ENCODE measurements at places on chromosomes 13 and 19.

DNA sequence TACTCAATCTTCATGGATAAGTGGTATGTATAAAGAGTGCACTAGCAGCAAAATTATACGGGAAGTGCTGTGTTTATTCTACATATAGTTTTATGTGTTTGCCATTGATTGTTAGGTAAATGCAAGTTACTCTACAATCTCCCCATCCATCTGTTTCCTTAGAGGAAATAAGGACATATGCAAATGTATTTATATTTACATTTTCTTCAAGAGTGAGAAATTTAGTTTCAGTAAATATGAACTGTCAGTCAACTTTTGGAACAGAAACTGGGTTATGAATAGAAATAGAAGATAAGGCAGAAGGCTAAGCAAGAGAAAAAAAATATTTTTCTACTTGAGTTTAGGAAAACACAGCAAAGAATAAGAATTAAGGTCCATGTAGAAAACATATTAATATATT is 176.1 kb upstream of the KLHL1 start:
- no peak for DNase-seq

DNA sequence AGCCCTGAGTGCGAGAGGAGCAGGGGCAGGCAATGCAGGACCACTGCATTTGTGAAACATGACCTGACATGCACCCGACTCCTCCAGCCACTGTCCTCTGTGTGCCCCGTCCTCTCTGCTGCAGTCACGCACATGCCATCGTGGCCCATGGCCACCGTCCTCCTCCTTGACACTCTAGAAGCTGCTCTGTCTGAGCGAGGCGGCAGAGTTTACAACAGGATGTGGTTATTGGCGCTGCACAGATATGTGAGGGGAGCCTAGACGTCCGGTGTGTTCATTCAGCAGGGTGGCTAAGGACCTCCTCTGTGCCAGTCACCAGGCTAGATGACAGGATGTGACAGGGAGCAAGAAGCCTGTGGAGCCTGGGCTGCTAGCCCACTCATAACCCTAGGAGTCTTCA is 277.8 kb downstream of the FOXO1 start:
- DNase-seq: peak; percentile 89

DNA sequence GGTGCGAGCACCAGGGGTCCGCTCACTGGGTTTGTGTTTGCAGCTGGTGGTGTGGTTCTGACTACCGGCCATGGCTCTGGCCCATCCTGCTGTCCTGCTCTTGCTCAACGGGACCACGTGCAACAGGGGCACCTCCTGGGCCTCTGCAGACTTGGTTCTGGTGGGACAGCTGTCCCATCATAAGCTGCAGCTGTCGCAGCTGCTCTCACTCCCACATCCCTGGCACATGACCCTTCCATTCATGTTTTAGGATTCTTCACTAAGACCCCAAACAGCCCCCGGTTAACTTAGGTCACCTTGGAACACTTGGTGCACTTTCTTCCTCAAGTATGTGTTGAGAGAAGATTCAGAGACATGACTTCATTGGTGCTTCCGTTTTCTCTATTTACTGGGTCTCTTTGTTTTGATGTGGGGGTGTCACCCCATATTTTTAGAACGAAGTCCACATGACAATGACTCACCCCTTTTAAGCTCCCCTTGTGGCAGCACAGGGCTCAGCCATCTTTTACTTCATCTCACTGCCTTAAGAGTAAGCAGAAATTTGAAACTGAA is 68.4 kb upstream of the ARHGEF7 start:
- DNase-seq: no peak

- no peak for DNase-seq
These were observed 3.6 kb downstream of the MISP start for GRCh38 chr19:754530-754929.

- DNase-seq: no peak
These were observed 18.7 kb downstream of the MIPEP start for GRCh38 chr13:23870356-23871140.

GRCh38 chr13:73792796-73793195 is 341.4 kb downstream of the KLF12 start:
- no peak for DNase-seq

DNA sequence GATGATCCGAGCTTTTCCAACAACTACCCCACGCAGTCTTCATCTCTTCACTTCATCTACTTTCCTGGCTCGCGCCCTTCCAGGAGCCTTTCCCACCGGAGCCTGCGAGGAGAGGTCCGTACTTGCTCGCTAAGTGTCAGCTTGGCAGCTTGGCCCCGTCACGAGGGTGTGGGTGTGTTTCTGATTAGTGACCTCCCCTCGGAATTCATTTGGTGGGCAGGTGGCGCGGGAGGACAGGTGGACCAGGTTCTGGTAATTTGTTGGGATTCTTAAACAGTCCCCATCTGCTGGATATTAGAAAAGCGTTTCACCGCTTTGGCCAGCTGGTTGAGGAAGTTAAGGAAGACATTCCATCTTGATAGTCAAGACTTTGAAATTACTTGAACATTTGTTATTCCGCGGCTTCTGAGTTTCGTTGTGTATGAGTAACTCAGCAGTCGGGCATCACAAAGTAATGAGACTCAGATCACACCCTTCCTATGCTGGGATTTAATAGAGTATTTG is 515 bp downstream of the UFM1 start:
- DNase-seq: peak; percentile 56

- no peak for DNase-seq
These were observed 61.2 kb downstream of the CDADC1 start for GRCh38 chr13:49308921-49309408.

DNA sequence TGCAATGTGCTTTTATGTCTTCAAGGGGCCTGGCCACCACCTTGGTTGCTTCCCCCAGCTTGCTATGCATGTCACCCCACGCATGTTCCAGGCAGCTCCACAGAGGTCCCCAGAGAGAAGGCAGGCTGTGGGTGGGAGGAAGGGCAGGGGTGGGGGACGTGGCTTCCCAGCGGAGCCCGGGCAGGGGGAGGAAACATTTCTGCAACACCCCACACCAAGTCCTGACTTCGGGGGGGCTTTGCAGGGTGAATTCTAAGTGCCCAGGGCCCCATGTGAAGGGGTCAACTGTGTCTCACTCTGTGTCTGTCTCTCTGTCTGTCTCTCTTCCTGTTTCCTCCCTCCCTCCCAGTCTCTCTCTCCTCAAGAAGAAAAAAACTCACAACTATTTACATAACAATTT is 39.6 kb downstream of the LTBP4 start:
- no peak for DNase-seq

DNA sequence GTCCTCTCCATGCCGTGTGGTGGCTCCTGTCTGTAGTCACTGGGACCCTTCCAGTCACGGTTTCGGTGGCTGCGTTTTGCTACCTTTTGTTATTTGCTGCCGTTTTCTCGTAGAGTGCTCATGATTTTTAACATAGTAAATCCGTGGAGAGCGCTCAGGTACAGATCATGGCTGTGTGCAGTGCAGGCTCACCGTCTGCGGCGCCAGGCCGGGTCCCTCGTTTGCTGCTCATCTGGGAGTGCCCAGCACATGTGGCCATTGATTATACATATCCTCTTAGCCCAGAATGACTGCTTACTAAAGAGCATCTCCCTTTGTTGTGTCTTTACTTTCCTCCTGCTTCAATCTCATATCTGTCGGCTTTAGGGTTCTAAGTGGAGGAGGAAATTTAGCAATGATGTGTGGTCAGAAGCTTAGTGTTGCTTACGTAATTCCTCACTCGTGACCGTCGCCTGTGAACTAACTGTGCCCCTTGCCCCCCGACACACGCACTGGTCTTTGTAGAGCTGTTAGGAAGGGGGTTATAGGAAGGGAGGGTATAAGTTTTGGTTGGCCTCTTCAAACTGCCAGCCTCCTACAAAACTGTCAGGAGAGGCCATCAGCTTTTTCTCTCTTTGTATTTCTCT is 31.8 kb downstream of the TFDP1 start:
- DNase-seq: no peak
